ENCODE measurements at places on chromosomes 13 and 19.

DNA sequence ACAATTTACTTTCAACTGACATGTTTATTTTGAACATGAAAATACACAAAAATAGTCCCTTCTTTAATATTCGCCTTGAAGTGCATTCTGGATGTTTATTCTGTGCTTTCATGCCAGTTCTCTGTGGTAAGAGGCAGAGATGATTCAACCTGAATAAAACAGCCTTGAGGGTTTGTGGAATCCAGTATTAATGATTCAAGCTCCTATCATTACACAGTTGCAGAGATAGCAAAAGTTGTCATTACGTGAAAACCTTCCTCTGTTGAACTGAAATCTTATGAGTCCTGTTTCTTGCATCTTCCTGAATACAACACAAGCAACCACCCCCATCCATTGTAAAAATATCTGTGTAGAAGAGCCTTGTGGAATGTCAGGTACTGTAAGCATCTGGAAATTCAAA is 142.3 kb upstream of the HTR2A start:
- DNase-seq: peak; percentile 83

DNA sequence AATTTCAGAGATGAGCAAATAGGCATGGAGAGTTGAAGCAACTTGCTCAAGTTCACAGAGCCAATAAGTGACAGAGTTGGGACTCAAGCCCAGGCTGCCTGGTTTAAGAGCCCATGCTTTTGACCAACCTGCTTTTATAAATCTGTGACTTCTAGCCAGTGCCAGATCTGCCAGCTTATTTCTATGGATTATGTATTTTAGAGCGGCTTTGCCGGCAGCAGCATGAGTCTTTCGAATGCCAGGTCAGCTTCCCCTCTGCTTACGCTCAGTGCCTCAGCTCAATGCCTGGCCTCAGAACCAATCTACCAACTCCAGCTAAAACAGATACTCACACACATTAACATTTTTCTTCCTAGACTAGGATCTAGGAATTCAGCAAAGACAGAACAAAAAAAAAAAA is 2.3 kb downstream of the SERPINE3 start:
- no peak for DNase-seq

DNA sequence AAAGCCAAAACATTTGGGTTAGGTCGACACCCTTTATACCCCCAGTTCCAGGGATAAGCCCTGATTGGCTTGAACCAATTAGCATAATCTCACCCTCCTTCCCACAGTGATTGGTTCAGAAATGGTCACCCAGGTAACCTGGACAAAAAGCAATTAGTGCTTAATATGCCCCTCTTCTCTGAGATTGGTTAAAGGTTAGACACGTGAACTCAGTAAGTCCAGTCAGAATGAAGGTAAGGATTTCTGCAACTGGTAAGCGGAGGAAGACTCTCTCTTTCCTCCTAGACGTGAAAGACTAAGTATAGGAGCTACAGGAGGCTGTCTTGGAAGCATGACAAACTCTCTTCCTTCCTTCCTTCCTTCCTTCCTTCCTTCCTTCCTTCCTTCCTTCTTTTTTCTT is 1.3 kb upstream of the PNMA8C start:
- no peak for DNase-seq

DNA sequence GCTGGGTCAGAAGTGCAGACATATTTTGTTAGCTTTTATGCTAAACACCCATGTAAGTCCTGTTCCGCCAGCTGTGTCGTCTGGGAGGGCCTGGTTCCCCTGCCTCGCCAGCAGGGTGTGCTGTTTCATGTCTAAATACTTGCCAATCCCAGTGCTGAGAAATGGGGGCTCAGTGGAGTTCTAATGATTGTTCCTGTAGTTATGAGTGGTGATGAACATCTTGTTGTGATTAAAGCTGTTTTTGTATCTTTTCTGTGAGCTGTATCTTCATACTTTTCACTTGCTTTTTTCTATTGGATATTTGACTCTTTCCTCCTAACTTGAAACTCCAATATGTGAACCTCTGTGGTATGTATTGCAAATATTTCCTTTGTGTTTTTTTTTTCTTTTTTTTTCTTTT is 32.7 kb downstream of the KDM4B start:
- peak; percentile 80 for DNase-seq

GRCh38 chr19:57016076-57016475 is 103.7 kb upstream of the USP29 start:
- DNase-seq: no peak

DNA sequence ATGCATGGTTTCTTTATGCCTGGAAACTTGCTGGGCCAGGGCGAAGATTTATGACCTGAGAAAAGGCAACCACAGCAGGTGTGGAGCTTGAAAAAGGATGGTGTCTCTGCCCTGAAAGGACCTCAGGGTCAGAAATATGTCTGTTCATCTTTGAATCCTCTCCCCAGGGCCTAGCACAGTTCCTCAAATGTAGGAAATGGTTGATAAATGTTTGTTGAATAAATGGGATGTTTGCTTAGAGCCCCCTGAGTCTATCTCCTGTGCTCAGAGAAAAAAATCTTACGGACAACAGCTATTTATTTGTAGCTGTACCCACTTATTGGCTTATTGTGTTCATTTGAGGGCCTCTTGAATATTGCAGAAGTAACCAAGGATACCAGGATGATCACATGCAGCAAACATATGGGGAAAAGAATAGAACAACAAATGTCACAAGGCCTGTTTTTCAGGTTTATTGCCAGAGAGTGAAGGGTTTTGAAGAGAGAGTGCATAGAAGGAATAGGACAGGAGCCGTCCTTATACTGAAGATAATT is 114.5 kb downstream of the KLF5 start:
- DNase-seq: no peak

GRCh38 chr13:79354285-79354684 is 51.8 kb downstream of the RBM26 start:
- no peak for DNase-seq

- peak; percentile 9 for DNase-seq
These were observed 795.3 kb downstream of the SLITRK1 start for GRCh38 chr13:83086948-83087347.

GRCh38 chr19:34468409-34468808 is 13.1 kb upstream of the WTIP start:
- no peak for DNase-seq

DNA sequence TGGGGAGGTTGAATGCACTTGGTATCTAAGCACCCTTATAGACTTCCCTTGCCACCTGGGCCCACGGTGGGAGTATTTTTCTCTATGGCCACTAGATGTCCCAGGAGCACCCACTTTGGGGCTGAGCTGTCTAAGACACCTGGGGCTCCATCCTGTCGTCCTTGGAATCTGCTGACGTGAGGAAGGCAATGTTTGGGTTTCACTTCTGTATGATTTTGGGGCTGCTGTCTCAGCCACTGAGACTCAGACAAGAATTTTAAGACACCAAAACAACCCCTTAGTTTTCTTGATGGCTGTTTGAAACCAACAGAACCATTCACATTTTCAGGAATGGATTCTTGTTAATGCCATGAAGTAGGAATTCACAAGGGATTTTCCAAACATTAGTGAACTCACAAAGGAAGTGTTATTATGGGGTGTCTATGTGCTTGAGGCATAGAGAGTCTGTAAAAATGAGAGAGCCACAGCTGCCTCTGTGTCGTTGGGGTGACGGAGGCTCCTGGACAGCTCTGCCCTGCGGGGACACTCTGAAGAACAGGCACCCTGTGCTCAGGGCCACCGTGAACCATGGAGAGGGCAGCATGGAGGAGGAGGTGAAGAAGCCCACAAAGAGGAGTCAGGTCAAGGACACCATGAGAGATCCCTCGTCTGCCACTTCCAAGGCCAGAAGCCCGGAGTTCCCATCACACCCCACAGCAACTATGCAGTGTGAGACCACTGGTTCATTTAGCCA is 106.8 kb upstream of the SPATA13 start:
- DNase-seq: peak; percentile 56

DNA sequence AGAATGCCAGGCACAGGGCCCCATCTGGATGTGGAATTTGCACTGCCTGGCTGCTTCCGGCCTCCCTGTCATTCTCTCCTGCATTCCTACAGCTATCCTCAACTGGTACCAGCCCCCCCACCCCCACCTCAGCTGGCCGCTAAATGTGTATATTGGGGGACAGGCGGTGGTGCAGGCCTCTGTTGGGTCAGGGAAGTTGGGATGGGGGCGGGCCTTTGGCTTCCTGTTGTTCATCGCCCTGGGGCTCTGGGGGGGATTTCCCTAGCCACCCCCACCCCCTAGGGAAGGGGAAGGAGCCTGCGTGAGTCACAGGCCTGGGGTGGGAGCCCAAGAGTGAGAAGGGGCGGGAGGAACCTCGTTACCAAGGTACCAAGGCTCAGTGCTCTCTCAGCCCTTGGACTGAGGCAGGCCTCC is 10.6 kb downstream of the POU2F2 start:
- peak; percentile 92 for DNase-seq

DNA sequence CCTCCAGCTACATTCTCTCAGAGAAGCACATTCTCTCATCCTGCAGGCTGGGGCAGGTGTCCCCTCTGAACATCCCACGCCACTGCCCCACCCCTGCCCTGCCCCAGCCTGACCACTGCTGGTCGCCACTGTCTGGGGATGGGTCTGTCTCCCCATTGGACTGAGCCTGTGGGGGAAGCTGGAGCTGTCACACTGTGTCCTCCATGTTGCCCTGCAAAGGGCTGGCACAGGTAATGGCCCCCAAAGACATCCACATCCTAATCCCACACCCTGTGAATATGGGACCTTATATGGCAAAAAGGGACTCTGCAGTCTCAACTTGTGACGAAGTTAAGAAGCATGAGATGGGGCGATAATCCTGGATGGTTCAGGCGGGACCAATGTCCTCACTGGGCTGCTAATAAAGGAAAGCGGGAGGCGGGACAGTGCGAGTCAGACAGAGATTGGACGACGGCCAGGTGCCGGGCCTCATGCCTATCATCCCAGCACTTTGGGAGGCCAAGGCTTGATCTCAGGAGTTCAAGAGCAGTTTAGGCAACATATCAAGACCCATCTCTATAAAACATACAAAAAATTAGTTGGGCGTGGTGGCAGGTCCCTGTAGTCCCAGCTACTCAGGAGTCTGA is 9.1 kb downstream of the AP2S1 start:
- peak; percentile 76 for DNase-seq

- no peak for DNase-seq
These were observed 11.7 kb upstream of the TMEM255B start for GRCh38 chr13:113747291-113747833.

DNA sequence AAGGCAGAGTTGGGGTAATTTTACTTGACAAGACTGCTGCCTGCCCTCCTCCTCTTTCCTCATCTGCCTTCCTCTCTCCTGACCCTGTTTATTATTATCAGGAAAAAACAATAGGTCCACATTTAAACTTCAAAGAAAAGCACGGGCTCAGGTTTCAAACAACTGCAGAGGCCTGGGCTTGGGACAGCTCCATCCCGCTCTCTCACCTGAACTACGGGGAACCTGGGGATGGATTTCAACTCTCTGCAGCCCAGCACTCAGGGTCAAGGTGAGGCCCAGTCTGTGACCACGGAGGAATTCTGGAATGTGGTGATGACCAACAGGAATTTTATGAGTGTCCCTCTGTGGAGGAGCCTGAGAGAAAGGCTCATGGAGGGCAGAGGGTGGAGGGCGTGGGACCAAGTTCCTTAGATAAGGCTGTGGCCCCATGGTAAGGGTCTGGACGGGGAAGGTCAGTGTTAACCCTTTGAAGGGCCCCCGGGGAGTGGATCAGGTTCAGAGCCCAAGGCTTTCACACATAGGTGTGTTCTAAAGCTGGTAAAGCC is 220.8 kb upstream of the MAB21L1 start:
- no peak for DNase-seq

- no peak for DNase-seq
These were observed 121.0 kb downstream of the URI1 start for GRCh38 chr19:30062907-30063649.

DNA sequence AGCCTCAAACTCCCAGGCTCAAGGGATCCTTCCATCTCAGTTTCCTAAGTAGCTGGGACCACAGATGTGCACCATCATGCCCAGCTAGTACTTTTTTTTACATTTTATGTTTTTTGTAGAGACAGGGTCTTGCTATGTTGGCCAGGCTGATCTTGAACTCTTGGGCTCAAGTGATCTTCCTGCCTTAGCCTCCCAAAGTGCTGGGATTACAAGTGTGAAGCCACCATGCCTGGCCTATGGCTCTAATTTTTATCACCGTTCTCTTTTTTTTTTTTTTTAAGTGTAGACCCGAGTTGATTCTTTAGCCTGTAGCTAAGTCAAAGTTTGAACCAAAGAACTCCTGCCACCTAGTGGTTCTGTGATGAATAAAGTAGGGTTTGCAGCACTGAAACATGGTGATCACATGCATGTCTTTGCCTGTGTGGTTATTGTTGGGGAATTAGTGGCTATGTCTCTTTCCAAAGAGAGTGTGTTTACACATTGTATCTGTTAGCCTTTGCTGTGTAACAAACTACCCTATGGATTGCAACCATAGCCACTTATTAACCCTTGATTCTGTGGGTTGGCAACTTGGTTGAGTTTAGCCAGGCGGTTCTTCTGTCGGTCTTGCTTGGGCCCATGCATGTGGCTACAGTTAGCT is 11.6 kb downstream of the NFILZ start:
- DNase-seq: peak; percentile 64

GRCh38 chr13:111062305-111062704 is 52.8 kb upstream of the ARHGEF7 start:
- no peak for DNase-seq

DNA sequence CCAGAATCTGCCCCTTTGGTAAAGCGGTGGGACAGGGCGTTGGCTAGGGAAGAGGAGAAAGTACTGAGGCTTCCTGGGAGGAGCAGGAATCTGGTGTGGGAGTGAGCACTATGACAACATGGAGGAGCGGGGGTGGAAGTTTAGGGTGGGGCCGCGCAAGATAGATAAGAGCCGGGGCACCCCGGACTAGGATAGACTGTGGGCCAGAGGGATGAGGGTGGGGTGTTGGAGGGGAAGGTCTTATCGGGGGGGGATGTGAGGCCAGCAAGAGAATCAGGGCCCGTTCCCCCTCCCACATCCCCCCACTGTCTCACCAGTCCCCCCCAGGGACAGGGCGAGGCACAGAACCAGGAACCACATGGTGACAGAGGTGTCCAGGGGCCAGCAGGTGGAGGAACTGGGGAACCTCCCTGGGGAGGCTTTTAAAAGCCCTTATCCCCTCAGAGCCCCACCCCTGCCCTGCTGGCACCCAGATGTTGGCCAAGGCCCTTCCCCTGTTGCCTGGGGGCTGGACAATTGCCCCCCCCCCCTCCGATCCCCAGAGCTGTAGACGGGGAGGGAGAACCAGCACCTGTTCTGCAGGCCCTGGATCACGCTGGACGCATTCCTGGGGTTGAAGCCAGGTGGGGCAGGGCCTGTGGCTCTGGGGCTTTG is at the start of gene KLK1:
KLK1 (minus strand) TSS at position 399 of the 654 bp plus-strand sequence; CDS start at position 360, 39 bp downstream.
- no peak for DNase-seq

Data from fibroblast of upper back skin (primary cell).